Stimulated activated CD4-positive, alpha-beta T cell treated with anti-CD3 and anti-CD28 coated beads, Interleukin-12 subunit alpha, Interleukin-12 subunit beta, amount 100 ng/mL, for 4 hours (primary cell): ENCODE measurements at places on chromosomes 16 and 17.

GRCh38 chr16:14545346-14545884 is 84.6 kb downstream of the PARN start:
- DNase-seq: no peak

- no peak for DNase-seq
Measured at GRCh38 chr16:74079232-74079586, 217.4 kb upstream of the PSMD7 start.

GRCh38 chr16:51941412-51941811 is 605.5 kb downstream of the TOX3 start:
- DNase-seq: no peak

DNA sequence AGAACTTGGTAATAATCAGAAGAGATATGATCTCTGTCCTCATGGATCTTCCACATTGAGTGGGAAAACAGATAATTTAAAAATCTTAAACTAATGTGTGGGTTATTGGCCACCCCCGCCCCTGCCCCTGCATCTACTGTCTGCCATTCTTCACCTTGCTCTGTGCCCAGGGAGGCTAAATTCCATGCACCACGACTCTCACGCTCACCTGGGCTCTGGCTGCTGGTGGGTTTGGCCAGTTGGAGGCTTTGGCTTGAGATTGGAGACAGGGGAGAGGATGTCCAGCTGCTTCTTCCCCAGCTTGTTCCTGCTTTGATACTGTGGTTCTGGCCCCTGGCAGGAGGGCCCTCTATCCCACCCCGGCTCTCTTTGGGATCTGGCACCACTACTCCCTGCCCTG is 127.9 kb downstream of the IRX5 start:
- no peak for DNase-seq

DNA sequence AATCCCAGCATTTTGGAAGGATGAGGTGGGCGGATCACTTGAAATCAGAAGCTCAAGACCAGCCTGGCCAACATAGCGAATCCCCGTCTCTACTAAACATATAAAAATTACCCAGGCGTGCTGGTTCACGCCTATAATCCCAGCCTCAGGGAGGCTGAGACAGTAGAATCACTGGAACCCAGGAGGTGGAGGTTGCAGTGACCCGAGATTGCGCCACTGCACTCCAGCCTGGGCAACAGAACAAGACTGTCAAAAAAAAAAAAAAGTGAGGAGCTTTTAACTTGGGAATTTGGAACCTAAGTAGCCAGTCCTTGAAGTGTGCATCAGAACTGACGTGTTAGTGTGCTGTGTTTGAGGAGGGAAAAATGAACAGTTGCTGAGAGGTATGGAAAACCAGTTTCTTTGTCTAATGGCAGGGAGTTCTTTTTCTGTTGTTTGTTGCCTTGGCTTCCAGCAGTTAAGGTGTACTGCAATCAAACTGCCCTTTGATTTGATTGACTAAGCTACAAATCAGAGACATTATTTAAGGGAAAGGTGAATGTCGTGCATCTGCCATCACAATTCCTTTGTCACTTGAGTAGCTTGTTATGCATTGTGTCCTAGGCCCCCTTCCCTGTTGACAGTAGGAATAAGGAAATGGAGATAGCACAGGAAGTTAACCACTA is 8.6 kb upstream of the DUSP14 start:
- no peak for DNase-seq

DNA sequence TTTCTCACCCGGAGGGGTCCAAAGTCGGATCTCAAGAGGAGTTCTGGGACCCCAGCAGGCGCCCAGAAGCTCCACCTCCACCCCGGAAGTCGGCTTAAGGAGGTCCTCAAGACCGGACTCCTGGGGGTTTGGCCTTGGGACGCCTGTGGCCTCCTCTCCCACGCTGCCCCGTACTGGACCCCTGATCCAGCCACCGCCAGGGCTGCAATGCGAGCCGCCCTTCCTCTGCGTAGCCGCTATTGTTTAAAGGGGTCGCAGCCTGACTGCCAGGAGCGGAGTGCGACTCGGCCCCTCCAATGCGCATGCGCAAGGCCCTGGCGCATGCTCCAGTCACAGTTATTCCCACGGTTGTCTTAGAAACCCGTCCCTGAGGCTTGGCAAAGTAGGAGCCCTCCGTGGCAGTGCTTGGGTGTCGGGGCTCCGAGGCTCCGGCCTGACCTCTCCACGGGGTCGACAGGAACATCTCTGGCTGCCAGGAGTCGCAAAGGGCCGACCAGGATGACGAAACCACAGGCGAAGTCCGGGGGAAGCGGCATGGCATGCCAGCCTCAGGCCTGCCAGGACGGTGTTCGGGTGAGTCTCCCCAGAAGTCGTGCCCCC is 719.0 kb downstream of the KCNJ18 start:
- DNase-seq: no peak

DNA sequence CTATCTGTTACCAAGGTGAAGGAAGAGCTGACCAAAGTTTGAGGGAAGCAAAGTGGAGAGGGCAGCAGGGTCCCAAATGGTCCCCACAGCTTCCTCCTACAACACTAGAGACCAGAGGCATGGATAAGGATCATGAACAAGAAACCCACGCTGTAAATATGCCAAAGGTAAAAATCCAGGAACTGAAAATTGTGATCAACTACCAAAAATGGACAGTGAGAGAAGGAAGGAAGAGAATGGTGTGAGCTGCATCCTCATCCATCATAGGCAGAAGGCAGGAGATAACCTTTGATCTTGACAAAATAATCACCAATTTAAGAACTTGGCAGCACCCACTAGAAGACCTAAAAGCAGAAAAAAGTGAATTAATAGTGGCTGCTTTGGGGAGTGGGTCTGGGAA is 66.2 kb downstream of the CYTH1 start:
- DNase-seq: no peak

DNA sequence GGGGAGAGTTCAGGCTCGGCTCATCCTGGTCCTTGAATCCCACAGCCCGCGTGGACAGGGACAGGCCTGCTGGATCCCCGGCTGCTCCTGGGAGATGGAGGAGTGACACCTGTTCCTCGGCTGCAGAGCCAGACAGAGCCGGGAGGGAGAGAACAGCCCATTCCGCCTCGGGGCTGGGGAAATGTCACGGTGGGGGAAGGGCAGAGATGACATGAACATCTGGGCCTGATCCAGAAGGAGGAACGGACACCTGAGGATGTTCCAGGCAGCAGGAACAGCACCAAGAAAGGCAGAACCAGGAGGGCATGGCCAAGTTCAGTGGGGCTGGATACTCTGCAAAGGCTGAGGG is 2.1 kb downstream of the ZNF764 start:
- no peak for DNase-seq

DNA sequence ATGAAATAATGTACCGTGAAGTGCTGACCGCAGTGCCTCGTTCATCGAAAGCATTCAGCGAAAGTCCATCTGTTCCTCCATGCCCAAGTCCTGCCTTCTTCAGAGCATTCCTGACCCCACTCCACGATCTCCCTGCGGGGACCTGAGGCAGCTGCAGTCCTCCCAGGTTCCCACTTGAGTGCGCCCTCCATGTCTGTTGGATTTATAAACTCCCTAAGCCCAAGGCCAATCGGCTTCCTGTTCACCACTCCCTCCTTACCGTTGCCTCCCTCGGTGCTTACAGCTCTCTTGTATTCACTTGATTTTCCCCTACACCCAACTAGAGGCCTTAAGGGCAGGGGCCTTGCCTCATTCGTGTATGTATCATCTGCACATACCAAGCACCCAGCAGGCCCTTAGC is 2.8 kb downstream of the RAD51D start:
- no peak for DNase-seq

DNA sequence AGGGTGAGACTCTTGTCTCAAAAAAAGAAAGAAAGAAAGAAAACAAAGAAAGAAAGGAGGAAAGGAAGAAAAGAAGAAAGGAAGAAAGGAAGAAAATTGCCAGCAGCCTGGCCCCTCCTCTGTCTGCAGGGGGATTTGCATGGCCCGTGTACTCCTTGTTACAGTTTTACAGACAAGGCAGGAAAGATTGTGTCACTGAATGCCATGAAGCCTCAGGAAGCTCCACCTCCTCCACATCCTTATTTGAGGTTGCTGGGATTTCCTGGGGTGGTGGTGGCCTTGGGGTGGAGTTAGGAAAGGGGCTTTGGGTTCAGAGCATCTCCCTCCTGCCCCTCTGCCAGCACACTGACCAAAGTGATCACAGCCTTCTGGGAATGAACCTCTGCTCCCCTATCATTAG is 23.6 kb downstream of the CFAP20 start:
- no peak for DNase-seq

GRCh38 chr16:49023050-49023449 is 258.6 kb downstream of the CBLN1 start:
- DNase-seq: no peak

- no peak for DNase-seq
Measured at GRCh38 chr17:3400055-3400454, 1.8 kb upstream of the OR1E1 start.

GRCh38 chr17:34155947-34156346 is 99.1 kb upstream of the CCL2 start:
- no peak for DNase-seq

DNA sequence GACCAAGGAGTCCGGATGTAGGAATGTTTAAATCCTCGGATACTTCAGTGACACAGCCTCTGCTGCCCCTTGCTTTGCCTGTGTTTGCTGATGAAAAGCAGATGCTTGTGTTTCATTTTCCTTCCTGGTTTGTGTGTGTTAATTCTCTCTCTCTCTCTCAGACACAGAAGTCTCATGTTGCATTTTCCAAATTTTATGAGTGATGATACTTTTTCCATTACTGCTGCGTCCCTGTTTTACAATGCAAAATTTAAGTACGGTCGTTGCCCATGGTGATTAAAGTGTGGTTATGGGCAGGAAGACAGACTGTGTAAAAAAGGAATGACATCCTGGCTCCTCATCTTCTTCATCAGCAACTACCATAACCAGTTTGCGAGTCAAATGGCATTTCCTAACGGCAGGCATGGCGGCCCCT is 5.7 kb downstream of the RMI2 start:
- DNase-seq: no peak

- DNase-seq: no peak
Measured at GRCh38 chr17:39777534-39778365, 40.0 kb downstream of the GRB7 start.

DNA sequence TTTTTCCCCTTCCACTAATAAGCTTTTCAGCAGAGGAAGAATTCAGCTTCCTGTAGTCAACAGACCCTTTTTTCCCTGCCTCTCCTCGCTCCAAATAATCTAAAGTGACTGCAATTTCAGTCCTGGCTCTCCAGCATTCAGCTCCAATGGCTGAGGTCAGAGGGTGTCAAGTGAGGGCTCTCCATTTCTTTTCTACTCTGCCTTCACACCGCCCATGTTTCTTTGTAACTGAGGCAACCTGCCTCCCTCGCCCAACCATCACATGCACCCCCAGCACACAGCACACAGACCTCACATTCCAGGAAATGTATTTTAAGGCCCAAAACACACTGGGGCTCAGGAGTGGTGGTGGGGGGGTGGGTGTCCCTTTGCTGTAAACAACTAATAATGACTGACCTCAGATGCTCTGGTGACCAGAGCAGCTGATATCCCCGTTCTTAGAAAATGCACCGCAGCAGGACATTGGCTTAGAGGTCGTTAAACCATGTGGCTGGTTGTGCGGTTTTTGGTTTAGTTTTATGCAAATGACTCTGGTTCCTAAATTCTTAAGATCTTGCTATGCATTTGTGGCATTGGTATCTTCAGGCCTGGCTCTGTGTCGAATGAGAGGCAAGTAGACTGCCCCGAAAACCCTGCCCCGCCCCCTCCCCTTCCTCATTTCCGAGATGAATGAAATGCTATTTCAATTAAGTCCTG is 203.6 kb downstream of the ZFHX3 start:
- DNase-seq: no peak

DNA sequence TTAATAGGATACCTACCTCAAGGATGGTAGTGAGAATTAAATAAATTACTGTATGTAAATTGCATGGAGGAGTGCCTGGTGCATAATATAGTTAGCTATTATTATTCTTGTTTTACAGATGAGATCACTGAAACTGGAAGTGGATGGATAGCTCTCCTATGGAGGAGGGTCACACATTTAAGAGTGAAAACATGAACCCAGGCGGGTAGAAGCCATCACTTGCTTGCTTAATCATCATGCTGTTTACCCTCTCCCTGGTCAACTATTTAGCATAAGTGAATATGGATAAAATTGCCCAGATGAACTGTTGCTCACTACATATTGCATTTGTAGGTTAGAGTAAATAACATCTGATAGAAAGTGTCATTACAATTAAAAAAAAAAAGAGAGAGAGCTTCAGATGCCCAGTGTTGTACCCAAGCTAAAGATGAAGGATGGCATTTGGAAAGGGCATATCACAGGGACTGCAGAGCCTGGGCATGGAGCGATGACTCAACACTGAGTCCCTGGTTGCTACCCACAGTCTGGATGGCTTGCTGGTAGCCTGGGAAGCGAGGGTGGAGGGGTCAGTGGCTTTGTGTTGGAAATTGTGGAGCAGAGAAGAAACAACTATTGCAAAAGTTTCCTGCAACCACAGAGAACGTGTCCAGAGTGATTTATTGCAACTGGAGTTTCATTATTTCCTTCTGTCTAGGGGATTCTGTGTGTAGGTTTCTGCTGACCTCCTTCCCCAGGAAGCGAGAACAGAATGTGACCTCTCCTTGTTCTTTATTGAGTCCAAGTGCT is 414.4 kb downstream of the SHISA9 start:
- no peak for DNase-seq

- DNase-seq: peak; percentile 47
Measured at GRCh38 chr16:4273858-4274311, 1.1 kb upstream of the TFAP4 start.
